ENCODE measurements at places on chromosomes 1 and 21. TPM values are rescaled to one million over a fixed set of nuclear protein-coding genes. Genes with fewer than 3 reads are reported as not detected.

The NBPF9 gene
- total RNA-seq, result 14.2 TPM

The SNAP47 gene
- total RNA-seq, result 28.4 TPM

The TNFSF4 gene
- total RNA-seq, result 0.08 TPM

The GBP6 gene
- not detected for total RNA-seq

The FMO5 gene
- 0.39 TPM for total RNA-seq

The TFF3 gene
- not detected for total RNA-seq

The LPAR3 gene
- 0.37 TPM for total RNA-seq

The KMO gene
- 0.53 TPM for total RNA-seq

The FCRL3 gene
- not detected for total RNA-seq

The C1QB gene
- not detected for total RNA-seq

The SYNC gene
- total RNA-seq, result 14.0 TPM

The HOOK1 gene
- 0.21 TPM for total RNA-seq

The WNT4 gene
- 0.44 TPM for total RNA-seq

The KRTAP7-1 gene
- not detected for total RNA-seq

The TFF2 gene
- not detected for total RNA-seq

The CD1B gene
- total RNA-seq, result not detected

The S100B gene
- total RNA-seq, result not detected

The FCRLB gene
- total RNA-seq, result 1.6 TPM

The FH gene
- total RNA-seq, result 90.2 TPM

The SLC6A17 gene
- total RNA-seq, result 4.7 TPM

The COQ8A gene
- total RNA-seq, result 17.8 TPM

The GSTM1 gene
- total RNA-seq, result not detected
